ENCODE measurements at places on chromosomes 2 and 18.

GRCh38 chr2:133123904-133124303 lies 444.4 kb downstream of the NCKAP5 start:
- DNase-seq: no peak

DNA sequence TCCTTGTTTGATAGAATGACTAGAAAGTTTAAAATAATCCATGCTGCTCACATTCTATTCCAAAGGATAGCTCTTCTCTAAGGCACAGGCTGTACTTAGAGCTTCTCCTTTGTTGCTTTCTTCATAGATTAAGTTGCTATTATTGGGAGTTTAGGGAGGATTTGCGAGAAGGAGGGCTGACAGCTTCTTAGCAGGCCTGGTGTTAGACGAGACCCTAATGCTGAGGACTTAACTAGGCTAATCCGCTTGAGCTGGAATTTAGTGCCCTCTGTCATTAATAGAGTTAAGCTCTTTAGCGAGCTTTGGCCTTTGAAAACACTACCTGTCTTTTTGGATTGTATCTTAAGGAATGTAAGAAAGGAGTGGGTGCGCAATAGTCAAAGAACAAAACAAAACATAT lies 81.3 kb downstream of the MOGAT1 start:
- DNase-seq: no peak

DNA sequence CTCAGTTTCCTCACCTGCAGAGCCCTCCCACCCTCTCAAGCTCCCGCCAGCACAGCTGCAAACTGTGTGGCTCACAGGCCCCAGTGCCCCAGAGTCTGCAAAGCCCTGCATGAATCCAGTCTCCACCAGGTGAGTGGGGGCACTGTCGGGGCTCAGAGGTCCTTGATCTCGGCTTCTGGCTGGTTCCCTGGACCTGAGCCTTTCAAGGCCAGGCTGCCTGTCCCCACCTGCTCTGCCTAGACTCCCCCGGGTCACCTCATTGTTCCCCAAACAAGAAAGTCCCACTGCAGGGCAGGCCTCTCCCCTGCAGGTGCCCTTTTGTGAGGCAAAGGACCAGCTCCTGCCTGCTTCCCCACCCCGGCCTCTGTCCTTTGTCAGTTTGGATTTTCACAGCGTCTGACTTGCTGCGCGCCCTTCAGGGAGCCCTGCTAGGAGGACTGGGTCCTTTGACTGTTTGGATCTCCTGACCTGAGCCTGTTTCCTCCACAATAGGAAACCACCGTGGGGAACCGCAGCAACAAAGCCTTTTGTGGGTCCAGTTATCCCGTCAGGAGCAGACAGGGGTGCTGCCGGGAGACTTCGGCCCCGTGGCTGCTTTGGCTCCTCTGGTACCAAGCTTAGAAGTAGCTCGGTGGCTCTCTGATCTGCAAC lies 200.5 kb upstream of the HDAC4 start:
- no peak for DNase-seq

DNA sequence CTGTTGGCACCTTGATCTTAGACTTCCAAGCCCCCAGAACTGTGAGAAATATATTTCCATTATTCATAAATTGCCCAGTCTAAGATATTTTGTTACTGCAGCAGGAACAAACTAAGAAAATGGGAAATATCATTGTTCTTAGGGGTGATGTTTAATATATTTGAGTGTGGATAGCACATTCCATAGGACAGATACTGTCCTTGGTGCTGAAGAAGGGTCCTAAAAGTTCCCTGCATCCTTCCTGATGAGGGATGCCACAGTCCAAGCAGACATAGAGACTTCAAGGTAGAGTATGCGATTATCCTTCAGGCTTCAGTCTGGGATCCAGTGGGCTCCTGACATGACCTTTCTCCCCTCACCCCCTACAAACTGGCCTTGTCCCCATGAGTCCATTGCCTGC lies 689.0 kb downstream of the TDRD15 start:
- no peak for DNase-seq

DNA sequence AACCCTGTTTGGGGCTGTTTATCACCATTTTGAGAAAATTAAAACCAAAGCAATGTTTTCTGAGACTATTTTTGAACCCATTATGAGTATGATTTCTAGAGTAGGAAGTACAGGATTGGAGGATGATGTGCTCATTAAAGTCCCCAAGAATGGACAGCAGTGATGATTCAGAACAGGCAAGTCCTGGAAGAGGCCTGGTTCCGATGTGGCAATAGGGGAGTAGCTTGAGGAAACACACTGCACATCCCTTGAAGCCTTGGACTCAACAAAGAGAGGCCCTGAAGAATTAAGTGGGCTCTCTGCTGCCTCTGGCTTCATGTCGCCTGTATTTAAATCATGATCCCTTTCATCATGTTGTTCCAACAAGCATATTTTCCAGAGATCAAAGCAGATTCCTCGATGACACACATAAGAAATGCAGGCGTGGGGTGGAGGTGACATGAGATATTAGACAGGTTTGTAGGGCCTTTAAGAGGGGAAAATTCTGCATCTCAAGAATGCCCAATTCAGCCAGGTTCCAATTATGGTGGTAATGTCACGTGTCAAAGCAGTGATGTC lies 242.2 kb downstream of the FHOD3 start:
- no peak for DNase-seq

- no peak for DNase-seq
These were observed 100.2 kb downstream of the SRBD1 start for GRCh38 chr2:45510701-45511420.

DNA sequence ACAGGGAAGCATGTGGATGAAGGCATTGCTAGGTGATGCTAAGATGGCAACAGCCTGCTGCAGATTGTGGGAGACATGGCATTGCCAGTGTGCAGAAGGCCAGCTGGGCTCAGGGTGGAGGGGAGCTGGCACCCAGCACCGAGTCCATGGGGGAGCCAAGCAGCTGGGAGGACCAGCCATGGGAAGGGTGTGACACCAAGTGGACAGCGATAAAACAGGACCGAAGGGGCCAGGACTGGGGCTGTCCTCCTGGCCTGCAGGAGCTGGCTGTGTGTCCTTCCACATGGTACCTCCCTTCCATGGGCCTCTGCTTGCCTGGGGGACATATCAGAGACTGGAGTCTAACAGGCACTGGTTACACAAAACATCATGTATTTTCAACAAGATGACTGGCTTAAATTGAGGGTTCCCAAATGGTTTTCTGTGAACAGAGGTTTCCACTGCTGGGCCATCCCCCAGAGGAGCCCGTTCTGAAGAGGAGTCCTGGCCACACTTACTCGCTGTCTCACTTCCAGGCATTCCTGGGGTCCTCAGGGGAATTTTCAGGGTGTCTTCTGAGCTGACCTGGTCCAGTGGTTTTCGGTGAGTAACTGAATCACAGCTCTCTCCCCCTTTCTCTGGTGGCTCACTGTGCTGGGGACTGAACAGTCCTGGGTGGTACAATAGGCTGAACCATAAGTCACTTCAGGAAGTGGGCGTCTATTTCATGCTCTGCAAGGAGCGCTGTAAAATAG lies 60.4 kb upstream of the TNP1 start:
- DNase-seq: no peak

GRCh38 chr18:63784787-63785452 lies 9.7 kb downstream of the SERPINB7 start:
- no peak for DNase-seq

- peak; percentile 45 for DNase-seq
These were observed 25.4 kb upstream of the CDH7 start for GRCh38 chr18:65725251-65726050.

DNA sequence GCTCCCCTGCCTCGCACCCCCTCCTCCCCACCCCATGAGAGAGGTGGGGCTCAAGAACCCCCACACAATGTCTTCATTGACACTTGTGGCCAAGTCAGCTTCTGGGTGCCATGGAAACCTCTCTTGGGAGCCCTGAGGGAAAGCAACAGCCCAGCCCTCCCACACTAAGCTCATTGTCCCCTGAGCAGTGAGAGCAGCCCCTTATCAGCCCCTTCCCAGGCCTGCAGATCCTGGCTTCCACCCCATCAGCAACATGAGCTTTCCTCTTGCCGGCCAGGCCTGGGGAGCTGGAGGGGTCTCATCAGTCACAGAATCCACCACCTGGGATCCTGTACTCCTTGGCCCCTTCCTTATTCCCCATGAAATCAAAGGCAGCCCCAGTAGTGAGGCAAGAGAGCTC lies 107.8 kb upstream of the ST3GAL5 start:
- no peak for DNase-seq
